ENCODE measurements at places on chromosomes 16 and 17.

GRCh38 chr17:16930571-16931317 lies 41.2 kb downstream of the TNFRSF13B start:
- no peak for DNase-seq

DNA sequence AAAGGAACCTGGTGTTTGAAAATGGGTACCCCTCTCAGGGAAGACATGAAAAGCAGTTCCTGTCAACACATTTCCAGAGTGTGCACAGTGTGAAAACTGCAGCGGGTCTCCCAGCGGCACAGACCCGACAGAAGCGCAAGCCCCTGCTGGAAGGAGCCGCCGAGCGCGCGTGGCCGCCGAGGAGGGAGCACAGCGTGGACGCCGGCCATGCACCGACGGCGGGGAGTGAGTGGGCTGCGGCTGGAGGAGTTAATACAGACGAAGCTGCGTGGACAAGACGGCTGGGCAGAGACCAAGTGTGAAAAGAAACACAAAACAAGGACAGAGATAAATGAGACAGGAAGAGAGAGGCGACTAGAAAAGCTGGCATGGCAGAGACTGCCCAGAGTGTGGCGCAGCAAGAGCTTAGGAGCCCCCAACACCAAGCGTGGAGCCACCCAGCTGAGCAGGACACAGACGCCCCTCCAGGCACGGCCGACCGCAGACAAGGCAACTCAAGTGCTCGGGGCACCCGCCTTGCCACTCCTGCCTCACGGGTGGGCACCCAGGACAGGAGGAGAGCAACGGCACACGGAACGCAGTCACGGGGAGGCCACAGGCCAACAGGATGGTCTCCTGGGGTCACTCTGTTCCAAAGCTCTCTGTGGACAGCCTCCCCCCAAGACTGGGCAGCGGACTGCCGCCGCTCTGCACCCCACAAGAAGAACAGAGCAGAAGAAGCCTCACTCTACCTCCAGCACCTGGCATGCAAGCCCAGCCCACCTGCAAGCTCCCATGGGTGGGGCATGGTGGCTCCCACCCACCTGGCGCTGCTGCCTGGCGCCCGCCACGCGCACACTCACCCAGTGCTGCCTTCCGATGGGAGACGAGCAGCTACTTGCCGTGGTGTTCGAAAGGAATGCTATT lies 16.5 kb downstream of the SLC16A3 start:
- no peak for DNase-seq

DNA sequence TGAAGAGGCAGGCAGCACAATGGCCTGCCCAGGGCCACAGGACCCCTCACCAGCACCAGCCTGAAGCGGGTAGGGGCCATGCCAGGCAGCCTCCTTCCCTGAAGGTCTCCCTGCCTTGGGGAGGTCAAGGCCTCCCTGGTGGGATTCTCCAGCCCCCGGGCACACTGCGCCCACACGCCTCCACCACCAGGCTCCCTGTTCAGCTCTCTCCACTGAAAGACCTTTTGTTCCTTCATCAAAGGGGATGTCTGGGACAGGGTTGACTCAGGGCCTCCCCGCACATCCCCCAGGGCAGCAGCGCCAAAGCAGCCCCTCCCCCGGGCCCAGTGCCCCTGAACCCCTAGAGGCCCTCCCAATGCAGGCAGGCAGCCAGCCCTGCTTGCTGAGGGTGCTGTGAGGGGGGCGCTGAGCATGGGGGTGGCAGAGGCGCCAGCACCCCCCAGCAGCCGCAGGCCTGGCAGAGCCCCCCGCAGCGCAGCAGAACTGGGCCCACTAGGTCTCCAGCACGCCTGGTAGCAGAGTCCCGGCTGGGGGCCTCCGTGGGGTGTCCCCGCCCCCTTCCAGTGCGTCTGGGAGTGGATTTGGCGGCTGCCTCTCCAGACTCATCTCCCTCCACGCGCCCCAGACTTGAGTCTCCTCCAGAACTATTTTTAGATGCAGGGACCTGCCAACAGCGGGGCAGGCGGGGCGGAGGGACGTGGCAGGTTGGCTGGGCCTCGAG lies 13.1 kb downstream of the BCAR1 start:
- DNase-seq: no peak

GRCh38 chr17:56678249-56679114 lies 85.0 kb downstream of the NOG start:
- no peak for DNase-seq

DNA sequence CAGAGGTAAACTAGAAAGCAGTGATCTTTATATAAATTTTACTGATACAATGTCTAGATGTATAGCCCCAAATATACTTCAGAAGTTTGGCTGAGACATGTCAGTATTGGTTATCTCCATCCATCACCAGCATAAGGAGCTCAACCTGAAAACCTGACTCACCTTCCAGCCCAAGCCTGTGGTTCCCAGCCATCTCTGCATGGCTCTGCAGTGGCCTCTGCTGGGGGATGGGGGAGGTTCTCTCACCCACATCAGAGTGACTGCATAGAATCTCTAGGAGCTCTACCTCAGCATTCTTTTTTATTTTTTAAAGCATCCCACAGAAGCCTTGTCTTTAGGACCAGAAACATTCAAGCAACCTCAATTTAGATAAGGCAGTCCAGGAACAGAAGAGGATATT lies 27.3 kb downstream of the USP7 start:
- DNase-seq: peak; percentile 32

GRCh38 chr17:66930933-66931332 lies 33.6 kb upstream of the CACNG4 start:
- DNase-seq: no peak

- DNase-seq: no peak
Observed at GRCh38 chr16:85687651-85688471, 893 bp downstream of the GINS2 start.

DNA sequence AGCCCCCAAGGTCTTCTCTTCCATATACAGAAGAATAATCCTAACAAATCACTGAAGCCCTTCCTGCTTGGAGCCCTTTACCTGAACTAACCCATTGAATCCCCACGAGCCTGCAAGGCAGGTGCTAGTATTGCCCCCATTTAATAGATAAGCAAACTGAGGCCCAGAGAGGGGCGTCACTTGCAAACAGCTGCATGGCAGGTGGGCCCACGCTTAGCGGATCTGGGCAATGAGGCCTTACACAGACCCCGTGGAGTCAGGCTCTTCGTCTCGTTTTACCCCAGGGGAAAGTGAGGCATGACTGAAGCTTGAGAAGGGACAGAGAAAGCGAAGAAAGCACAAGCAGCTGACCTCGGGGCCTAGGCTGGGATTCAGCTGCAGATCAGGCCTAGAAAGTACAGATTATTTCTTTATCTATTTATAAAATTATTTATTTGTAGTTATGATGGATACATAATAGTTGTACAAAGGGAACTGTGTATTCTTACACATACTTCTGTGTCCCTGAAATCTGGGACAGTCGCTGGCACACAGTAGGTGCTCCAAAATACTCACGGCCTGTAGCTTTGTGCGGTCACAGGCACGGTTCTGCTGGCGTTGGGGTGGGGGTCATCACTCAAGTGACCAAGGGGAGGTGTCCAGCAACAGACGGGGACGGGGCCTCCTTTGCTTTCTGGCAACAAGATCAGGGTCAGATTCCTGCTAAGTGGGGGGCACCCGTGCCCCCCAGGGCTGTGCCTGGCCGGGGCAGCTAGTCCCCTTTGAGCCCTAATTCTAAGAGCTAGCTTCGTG lies 223.2 kb upstream of the GSE1 start:
- no peak for DNase-seq

- DNase-seq: no peak
Observed at GRCh38 chr17:61416211-61416539, 16.5 kb downstream of the TBX2 start.

GRCh38 chr17:9611557-9611956 lies 33.8 kb upstream of the USP43 start:
- DNase-seq: no peak

GRCh38 chr16:85573696-85574641 lies 39.2 kb upstream of the GSE1 start:
- DNase-seq: no peak

DNA sequence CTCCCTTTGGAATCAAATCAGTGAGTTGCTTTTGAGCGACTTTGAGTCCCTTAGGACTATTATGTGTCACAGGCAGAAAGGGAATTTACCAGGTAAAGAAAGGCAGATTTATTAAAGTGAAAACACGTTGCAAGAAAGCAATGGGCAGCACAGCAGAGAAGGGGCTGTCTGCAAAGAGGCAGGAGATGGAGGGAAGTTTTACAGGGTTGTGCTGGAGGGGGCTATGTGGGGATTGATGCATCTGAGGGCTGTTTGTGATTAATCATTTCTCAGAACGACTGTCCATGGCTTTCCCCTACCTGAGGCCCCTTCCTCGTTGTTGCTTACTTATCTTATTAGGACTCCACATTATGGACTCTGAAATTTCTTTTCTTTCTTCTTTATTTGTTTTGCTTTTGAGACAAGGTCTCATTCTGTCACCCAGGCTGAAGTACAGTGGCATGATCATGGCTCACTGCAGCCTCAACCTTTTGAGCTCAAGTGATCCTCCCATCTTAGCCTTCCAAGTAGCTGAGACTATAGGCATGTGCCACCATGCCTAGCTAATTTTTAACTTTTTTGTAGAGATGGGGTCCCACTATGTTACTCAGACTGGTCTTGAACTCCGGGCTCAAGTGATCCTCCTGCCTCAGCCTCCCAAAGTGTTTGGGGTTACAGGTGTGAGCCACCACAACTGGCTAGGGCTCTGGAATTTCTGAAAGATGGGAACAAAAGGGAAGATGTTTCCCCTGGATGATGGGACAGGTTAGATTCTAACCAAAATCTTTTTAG lies 5.5 kb downstream of the WWP2 start:
- no peak for DNase-seq

GRCh38 chr17:73283841-73284282 lies 22.2 kb upstream of the CPSF4L start:
- DNase-seq: no peak

GRCh38 chr17:72466199-72466598 lies 345.4 kb downstream of the SOX9 start:
- no peak for DNase-seq

DNA sequence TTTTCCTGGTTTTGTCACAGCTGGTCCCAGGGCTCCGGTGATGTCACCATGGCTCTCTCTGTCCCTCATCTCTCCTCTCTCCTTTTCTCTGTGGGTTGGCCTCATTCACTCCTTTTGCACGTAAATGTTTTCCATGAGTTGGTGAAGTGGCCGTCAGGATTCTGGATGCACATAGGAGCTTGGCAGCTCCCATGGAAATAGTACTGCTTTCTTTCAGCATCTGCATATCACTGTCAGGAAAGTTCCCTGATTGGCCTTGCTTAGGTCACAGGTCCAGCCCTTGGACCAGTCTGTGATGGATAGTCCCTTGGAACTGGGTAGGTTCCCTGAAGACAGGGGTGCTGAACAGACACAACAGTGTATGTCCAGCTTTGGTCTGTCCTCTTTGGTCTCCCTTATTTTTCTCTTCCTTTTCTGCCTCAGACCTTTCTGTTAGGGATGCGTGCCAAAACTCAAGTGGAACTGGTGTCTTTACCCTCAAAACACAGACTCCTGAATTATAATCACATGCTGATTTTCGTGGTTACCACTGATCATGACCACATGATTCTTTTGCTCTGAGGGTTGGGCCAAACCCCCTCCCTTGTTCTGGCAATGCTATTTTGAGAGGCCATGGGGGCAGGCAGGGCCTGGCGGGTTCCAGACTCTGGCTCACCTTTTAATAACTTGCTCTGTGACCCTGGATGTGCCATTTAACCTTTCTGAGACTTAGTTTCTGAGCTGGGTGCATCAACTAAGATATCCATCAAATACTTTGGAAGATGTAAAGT lies 99.0 kb downstream of the MSI2 start:
- no peak for DNase-seq

- DNase-seq: no peak
Observed at GRCh38 chr16:583470-583814, 6.4 kb upstream of the RAB40C start.

- no peak for DNase-seq
Observed at GRCh38 chr17:41511116-41511515, 5.7 kb upstream of the KRT13 start.

DNA sequence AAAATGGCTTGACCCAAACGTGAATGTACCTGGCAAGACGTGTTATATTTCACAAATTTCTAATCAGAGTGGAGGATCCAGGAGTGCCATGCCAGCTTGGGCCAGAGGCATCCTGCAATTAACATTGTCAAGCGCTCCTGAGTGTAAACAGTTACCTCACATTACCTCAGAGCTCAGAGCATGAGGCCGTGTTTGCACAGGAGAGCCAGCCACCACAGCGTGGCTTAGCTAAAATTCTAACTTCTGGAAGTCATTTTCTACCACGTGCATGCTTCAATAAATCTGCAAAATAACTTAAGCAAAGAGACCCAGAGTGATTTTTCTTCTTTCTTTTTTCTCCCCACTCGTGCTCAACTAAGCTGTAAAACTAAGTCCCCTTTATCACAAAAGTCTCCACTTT lies 769.0 kb downstream of the KCNJ2 start:
- DNase-seq: no peak

- no peak for DNase-seq
Observed at GRCh38 chr17:16973760-16974540, 2.0 kb upstream of the TNFRSF13B start.

- no peak for DNase-seq
Observed at GRCh38 chr17:40198576-40198975, 20.5 kb upstream of the WIPF2 start.

DNA sequence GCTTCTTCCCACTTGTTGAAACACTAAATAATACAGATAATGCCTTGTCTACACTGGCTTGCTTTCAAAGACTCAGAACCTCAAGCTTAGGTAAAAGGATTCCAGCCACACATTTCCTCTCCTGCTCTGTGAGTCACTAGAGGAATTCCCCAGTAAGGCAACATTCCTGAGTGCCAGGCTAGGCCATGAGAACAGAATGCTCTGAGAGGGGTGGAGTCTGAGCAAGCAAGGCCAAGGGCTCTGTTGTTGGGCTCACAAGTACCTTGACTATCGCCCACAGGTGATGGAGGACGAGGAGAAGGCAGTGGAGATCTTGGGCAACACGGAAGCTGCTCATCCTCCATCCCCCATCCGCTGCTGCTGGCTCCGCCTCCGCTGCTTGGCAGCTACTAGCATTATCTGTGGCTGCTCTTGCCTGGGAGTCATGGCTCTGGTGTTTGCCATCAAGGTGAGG lies 6.7 kb upstream of the PHKG2 start:
- peak; percentile 67 for DNase-seq

- no peak for DNase-seq
Observed at GRCh38 chr17:34313164-34313563, 6.1 kb upstream of the CCL8 start.

GRCh38 chr16:66113223-66113622 lies 253.3 kb upstream of the CDH5 start:
- DNase-seq: no peak

DNA sequence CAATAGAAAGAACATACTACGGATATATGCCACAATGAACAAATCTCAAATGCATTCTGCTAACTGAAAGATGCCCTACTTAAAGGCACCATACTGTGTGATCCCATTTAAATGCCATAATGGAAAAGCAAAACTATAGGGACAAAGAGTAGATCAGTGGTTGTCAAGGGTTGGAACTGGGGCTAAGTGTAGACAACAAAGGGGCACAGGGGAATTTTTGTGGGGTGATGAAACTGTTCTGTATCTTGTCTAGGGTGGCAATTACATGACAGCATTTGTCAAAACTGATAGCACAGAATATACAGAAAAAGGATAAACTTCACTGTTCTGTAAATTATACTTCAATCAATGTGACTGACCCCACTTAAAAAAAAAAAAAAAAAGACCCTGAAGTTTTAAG lies 17.7 kb downstream of the GFOD2 start:
- no peak for DNase-seq

Measured in Panc1 (cell line).